ENCODE measurements at places on chromosomes 1 and 21.
A peak's percentile ranks its signal among the peaks of the same experiment; 100 is the strongest.

DNA sequence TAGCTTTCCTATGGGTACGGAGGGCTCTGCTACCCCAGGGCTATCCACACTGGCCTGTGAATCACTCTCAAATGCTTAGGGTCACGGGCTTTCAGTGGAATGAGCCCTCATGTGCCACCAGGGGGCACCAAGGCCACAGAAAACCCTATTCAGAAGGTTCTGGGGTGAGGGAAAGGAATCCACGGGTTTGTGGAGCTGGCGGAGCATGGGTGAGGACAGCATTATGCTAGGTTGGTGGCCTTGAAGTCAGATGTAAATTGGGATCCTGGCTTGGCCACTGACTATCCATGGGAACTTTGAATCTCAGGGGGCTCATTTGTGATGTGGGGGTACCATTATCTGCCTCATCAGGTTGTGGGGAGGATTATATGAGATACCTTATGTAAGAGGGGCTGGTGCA, 5.1 kb upstream of the LAMTOR5 start:
- H3K27me3 ChIP-seq: no peaks in the 10 kb centered on the region
- peak overlapping the region; percentile 25 for H3K27ac ChIP-seq
- H3K4me3 ChIP-seq: no peak overlapping the region
- H3K4me1 ChIP-seq: peaks cover 10% of the 10 kb centered on the region

DNA sequence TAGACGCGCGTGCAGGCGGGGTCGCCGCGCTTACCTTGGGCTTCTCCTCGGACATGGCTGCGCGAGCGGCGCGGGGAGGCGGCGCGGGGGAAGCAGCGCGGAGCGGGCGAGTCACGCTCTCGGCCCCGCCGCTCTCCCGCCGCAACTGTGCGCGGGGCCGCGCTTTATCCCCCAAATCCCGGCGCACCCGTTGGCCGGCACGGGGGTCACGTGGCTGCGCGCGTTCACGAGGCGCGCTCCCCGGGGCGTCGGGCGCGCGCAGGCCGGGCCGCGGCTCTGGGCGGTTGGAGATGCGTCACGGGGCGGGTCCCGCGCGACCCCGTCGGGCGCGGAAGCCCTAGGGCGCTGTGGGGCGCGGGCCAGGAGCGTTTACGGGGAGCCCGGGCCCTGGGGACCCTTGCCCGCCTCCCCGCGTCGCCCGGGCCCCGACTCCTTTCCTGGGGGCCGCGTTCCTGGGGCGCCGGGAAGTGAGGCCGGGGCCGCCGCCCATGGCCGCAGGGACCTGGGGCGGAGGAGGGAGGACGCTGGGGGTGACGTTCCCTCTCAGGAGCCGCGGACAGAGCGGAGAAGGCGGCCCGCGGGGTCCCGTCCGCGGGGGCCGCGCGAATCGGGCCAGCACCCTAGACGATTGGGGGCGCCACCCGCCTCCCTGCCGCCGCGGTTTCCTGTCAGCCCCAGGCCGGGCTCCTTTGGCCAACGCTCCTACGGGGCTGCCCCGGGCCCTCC, at the start of gene SUMO3:
SUMO3 (minus strand) TSS at position 149 of the 726 bp plus-strand sequence; CDS start at position 55, 94 bp downstream.
- no peaks in the 10 kb centered on the region for H3K36me3 ChIP-seq
- H3K4me1 ChIP-seq: peaks cover 11% of the 10 kb centered on the region
- H3K27me3 ChIP-seq: no peaks in the 10 kb centered on the region
- H3K4me3 ChIP-seq: peak within 1 kb of the TSS; percentile 62
- DNase-seq: peak; percentile 91

- H3K4me3 ChIP-seq: no peak overlapping the region
- DNase-seq: no peak
- H3K36me3 ChIP-seq: no peaks in the 10 kb centered on the region
- H3K27me3 ChIP-seq: peaks cover 8% of the 10 kb centered on the region
- no peak overlapping the region for H3K27ac ChIP-seq
- H3K4me1 ChIP-seq: no peaks in the 10 kb centered on the region
These were observed 7.5 kb upstream of the FNDC5 start for GRCh38 chr1:32878183-32878582.

DNA sequence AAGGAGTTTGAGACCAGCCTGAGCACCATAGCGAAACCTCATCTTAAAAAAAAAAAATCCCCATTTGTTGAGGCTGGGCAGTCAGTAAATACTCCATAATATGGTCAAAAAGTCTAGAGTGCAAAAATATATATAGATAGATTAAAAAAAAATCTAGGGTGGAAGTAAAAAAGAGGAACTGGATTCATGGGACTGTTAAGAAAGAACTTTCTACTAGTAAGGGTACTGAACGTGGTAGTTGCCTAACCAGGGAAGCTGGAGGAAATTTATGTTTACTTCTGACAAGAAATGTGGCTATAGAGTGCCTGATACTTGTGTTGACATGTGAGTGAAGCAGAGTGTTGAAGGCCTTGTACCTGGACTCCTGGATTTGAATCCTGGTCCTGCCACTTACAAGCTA, 265.9 kb upstream of the FAM78B start:
- DNase-seq: no peak
- no peak overlapping the region for H3K27ac ChIP-seq
- no peak overlapping the region for H3K4me3 ChIP-seq
- no peaks in the 10 kb centered on the region for H3K4me1 ChIP-seq
- no peaks in the 10 kb centered on the region for H3K27me3 ChIP-seq
- no peaks in the 10 kb centered on the region for H3K36me3 ChIP-seq

DNA sequence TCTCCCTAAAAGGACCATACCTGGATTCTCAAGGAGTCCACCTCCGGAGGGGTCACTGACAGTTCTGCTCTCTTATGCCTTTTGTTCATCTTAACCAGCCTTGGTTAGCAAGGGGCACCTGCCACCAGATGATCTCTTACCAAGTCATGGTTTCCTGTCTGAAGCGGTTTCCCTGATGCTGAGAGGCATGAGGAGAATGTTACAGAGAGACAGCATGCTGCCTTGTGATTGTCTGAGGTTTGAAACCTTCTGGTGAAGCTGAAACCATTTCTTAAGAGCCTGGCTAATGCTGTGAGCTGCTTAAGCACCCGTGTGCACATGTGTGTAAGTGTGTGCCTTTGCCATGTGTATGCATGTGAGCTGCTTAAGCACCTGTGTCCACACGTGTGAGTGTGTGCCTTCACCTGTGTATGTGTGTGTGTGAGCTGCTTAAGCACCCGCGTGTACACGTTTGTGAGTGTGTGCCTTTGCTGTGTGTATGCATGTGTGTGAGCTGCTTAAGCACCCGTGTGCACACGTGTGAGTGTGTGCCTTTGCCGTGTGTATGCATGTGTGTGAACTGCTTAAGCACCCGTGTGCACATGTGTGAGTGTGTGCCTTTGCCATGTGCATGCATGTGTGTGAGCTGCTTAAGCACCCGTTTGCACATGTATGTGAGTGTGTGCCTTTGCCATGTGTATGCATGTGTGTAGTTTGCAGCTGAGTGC, 136.4 kb upstream of the COL6A1 start:
- H3K4me1 ChIP-seq: no peaks in the 10 kb centered on the region
- H3K27ac ChIP-seq: no peak overlapping the region
- DNase-seq: no peak
- no peaks in the 10 kb centered on the region for H3K36me3 ChIP-seq
- H3K4me3 ChIP-seq: no peak overlapping the region
- no peaks in the 10 kb centered on the region for H3K27me3 ChIP-seq

GRCh38 chr1:37878071-37878470, 18.7 kb upstream of the MTF1 start:
- H3K4me3 ChIP-seq: no peak overlapping the region
- H3K36me3 ChIP-seq: peaks cover 56% of the 10 kb centered on the region

DNA sequence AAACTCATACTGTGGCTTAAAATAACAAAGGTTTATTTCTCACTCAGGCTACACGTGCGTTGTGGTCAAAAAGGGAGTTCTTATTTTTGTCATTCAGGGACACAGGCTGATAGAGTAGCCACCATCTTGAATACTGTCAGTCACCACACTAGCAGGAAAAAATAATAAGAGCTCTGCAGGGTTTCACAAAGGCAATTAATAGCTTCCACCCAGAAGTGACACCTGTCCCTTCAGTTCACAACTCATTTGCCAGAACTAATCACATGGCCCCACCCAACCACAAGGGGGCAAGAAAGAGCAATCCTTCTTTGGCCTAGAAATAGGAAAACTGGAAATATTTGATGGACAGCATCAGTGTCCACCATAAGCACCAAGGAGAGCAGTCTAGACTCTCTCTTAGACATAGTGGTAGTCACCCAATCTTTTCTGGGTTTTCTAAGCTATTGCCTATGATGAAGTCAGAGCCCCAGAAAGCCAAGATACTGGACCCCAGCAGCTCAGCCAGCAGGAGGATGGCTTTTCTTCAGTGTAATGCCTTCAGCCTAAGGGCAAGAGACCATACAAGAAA, 8.2 kb downstream of the HAPLN2 start:
- H3K4me1 ChIP-seq: peaks cover 18% of the 10 kb centered on the region
- no peak for DNase-seq
- H3K27ac ChIP-seq: no peak overlapping the region
- no peak overlapping the region for H3K4me3 ChIP-seq
- peaks cover 36% of the 10 kb centered on the region for H3K27me3 ChIP-seq

DNA sequence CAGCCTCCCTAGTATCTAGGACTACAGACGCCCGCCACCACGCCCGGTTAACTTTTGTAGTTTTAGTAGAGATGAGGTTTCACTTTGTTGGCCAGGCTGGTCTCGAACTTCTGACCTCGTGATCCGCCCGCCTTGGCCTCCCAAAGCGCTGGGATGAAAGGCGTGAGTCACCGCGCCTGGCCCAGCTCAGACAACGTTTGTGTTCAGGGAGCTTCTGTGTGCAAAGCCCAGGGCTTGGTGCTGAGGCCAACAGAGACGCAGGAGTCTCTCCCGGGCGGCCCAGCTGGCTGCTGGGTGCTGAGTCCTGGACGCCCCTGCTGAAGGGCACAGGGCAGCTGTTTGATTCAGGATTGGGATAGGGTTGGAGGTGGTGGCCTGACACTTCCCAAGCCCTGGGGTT, 3.0 kb downstream of the PRKCZ start:
- no peak overlapping the region for H3K4me3 ChIP-seq
- H3K36me3 ChIP-seq: no peaks in the 10 kb centered on the region
- no peak for DNase-seq
- no peak overlapping the region for H3K27ac ChIP-seq
- H3K27me3 ChIP-seq: no peaks in the 10 kb centered on the region

GRCh38 chr1:83818916-83819315, 180.0 kb downstream of the TTLL7 start:
- no peaks in the 10 kb centered on the region for H3K27me3 ChIP-seq
- H3K36me3 ChIP-seq: no peaks in the 10 kb centered on the region
- H3K4me1 ChIP-seq: no peaks in the 10 kb centered on the region
- no peak overlapping the region for H3K4me3 ChIP-seq

DNA sequence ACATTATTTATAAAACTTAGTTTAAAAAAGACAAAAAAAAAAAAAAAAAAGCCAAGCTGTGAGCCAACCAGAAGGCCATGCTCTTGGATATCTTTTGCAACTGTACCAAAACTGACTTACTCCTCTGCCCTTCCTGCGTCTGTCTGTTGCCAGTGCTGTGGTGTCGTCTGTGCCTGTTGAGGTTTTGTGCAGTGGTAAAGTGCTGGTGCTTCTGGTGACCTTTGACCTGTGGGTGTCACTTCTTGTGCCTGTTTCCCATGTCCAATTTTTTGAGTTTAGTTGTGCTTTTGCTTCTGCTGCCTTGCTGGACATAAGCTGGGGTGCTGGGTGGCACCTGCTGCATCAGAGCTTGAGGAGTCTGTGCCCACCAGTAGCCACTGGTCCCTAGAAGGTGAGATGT, 41.4 kb downstream of the RNF187 start:
- no peak overlapping the region for H3K27ac ChIP-seq
- H3K4me3 ChIP-seq: no peak overlapping the region
- H3K36me3 ChIP-seq: no peaks in the 10 kb centered on the region
- DNase-seq: no peak
- no peaks in the 10 kb centered on the region for H3K4me1 ChIP-seq

- no peaks in the 10 kb centered on the region for H3K4me1 ChIP-seq
- H3K27ac ChIP-seq: no peak overlapping the region
- H3K36me3 ChIP-seq: no peaks in the 10 kb centered on the region
- no peak overlapping the region for H3K4me3 ChIP-seq
- DNase-seq: no peak
- no peaks in the 10 kb centered on the region for H3K27me3 ChIP-seq
These were observed 47.8 kb downstream of the ZMYM4 start for GRCh38 chr1:35316264-35316663.

- H3K27me3 ChIP-seq: no peaks in the 10 kb centered on the region
- no peak overlapping the region for H3K4me3 ChIP-seq
- H3K36me3 ChIP-seq: no peaks in the 10 kb centered on the region
- DNase-seq: no peak
These were observed 5.5 kb upstream of the RGS21 start for GRCh38 chr1:192311281-192311680.

DNA sequence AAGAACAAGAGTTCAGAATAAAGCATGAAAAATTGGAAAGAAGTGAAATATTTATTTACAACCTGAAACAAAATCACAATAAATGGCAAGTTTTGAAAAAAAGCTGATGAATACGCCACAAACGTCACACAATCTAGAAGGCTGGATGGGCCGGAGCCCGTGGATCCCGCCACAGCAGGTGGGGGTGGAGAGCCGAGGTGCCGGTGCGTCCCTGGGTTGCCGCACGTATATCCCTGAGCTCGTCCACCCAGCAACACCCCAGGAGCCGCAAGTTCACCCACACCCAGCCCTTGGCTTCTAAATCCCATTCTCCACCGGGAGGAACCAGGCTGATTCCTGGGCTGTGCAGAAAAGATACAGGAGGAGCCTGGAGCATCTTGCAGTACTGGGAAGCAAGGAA, 25.6 kb upstream of the TTLL10 start:
- no peak overlapping the region for H3K27ac ChIP-seq
- H3K36me3 ChIP-seq: no peaks in the 10 kb centered on the region
- DNase-seq: no peak
- peaks cover 16% of the 10 kb centered on the region for H3K4me1 ChIP-seq

- DNase-seq: no peak
- no peaks in the 10 kb centered on the region for H3K27me3 ChIP-seq
- no peak overlapping the region for H3K27ac ChIP-seq
These were observed 39.5 kb downstream of the TRPM2 start for GRCh38 chr21:44392916-44393315.

All from CD8-positive, alpha-beta memory T cell (primary cell).